Esophagus muscularis mucosa (tissue), 4 donors: ENCODE measurements at places on chromosomes 13 and 19. TPM values are rescaled to one million over a fixed set of nuclear protein-coding genes. Genes with fewer than 3 reads are reported as not detected.
A peak's percentile ranks its signal among the peaks of the same experiment; 100 is the strongest.

GRCh38 chr19:11382898-11383705, 1.0 kb downstream of the EPOR start:
- DNase-seq, result no peak

DNA sequence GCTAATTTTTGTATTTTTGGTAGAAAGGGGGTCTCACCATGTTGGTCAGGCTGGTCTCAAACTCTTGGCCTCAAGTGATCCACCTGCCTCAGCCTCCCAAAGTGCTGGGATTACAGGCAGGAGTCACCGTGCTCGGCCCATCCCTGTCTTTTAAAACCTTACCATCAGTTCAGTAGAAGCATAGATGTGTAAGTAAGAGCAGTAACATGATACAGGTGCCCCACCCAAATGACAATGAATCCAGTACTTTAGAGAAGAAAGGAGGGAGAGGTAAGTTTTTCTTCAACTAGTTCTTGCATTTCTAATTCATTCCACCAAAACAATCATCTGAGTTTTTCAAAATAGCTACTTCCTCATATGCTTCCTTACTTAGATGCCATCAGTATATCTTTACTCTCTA, 21.9 kb downstream of the SPRY2 start:
- DNase-seq, result no peak

- no peak for DNase-seq
These were observed 12.2 kb upstream of the KCTD15 start for GRCh38 chr19:33784432-33784831.

GRCh38 chr19:1408300-1409203, 1.2 kb downstream of the DAZAP1 start:
- no peak for DNase-seq

DNA sequence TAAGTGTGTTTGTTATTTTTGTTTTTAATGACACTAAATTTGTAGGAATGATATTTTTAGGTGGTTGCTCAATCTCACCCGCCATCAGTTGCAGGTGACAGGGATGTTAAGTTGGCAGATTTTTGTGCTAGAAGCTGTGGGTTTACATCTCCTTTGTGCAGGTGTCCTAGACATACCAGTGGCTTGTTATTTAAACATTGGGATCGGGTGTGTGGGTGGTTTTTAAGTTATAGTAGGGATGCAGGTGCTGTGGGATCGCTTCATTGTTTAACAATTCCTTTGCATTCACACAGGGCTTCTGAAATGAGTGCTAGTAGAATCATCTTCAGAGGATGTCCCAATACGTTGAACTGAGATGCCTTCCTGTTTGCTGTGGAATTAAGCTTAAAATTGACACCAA, 100.0 kb downstream of the SHISA2 start:
- DNase-seq, result no peak

GRCh38 chr19:32469795-32470194, 64.2 kb downstream of the DPY19L3 start:
- DNase-seq, result no peak

GRCh38 chr13:114103801-114104654, 28.4 kb downstream of the RASA3 start:
- DNase-seq, result no peak

- no peak for DNase-seq
These were observed 7.2 kb downstream of the AXL start for GRCh38 chr19:41226053-41226873.

- DNase-seq, result no peak
These were observed 82.3 kb downstream of the FGF9 start for GRCh38 chr13:21753117-21753729.

DNA sequence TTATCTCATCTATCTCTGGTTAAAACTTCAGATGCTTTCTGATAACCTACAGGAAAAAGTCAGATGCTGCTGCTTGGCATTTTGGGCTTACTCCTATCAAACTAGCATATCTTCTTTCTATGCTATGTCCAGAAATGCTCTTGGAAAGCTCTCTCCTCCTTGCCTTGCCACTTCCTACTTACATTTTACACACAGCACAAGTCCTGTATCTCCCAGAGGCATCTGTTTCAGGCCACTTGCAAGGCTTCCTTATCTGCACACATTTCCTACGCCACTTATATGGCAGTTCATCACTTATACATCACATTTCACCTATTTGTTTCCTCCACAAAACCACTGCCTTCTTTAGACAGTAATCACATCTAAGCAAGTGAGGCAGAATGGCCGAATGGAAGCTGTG, 220.3 kb downstream of the DNAJC15 start:
- peak; percentile 42 for DNase-seq

GRCh38 chr19:17671906-17672305, 16.2 kb downstream of the UNC13A start:
- no peak for DNase-seq

DNA sequence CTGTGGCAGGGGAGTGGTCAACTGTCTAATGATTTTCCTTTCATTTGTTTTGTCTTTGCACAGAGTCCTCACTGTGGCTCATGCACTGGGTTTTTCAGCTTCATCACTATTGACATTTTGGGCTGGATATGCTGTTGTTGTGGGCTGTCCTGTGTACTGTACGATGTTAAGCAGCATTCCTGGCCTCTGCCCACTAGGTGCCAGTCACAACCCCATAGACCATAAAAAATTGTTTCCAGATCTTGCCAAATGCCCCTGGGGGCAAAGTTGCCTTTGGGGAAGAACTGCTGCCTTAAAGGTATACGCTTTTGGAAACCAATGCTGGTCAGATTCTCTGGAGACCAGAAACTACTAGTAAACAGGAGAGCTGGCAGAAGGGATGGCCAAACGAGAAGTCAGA, 310.4 kb downstream of the SPRY2 start:
- no peak for DNase-seq

DNA sequence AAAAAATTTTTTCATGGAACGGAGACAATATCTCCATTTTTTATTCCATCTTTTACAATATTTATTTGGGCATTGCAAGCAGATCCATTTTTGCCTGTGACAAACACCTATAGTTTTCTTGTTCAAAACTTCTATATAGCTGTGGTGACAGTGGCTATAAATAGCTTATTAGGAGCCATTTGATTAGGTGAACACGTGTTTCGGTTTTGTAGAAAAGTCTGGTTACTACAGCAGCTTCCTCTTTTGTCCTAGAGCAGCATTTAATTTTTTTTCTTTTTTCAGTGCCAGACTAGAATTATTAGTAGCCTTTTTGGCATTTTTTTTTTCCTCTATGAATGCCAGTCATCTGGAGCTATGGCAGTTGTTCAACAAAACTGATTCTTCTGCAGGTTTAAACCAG, 123.5 kb downstream of the RXFP2 start:
- DNase-seq, result no peak

DNA sequence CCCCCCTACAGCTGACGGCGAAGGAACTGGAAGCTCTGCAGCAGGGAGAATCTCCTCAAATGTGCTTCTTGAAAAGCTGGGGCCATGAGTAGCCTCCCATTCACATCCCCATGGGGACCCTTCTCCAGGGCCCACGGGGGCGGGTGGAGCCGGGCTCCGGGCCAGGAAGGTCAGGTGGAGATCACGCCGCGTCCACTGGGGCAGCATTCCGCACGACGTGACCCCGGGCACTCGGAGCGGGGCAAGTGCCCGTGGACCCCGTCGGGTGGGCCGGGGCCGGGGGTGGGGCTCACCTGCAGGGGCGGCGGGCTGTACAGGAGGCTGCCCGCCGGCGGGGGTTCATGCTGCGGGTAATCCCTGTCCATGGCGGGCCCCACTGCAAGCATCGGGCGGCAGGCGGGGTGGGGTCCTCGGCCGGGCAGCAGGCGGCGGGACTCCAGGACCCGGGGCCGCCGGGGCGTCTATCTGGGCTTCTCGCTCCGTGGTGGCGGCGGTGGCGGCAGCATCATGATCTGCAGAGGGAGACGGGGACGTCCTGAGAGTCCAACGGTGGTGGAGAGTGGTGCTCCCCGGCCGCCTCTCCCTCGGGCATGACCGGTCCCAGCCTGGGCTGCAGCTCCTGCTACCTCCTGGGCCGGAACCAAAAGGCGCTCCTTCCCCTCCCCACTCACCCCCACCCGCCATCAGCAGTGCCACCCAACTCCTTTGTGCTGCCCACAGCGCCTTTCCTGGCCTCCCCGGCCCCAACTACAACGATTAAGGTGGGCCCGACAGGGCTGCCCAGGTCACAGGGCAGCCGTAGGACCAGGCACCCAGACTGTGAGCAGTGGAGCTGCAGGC, 20.0 kb downstream of the SBNO2 start:
- no peak for DNase-seq

DNA sequence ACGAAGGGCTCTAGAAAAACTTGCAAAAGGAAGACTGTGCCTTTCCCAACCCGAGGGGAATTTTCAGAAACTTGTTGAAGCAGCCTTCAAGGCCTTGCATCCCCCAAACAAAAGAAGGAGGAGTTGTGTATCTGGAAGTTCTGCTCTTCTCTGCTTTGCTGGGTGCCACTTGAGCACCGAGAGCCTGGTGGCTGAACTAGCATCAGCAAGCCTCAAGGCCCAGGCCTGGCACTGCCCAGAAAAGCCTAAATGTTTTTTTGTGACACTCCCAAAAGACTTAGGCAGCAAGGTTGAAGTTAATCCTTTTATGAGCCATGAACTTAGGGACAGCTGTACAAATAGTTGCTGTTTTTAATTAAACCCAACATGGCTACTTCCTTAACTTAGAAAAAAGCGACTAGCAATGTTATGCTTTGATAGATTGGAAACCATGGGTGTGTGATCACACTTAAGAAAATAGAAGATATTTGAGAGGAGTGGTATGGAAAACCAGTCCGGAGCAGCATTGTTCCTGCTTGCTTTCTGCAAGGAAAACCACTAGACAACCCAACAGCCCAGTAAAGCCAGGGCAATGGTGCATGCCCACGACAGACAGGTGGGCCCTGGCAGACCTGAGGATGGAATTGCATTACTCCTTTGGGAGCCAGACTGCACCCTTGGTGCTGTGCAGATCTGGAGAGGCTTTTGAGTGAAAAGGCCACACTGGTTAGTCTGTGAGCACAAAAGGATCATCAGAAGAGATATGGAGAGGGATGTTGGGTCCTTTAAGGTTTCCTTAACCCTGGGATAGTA, 788 bp upstream of the DLEU7 start:
- DNase-seq, result no peak

GRCh38 chr13:109815651-109816050, 29.3 kb upstream of the IRS2 start:
- no peak for DNase-seq

- no peak for DNase-seq
These were observed 191.2 kb downstream of the SPRY2 start for GRCh38 chr13:80149736-80150135.

GRCh38 chr13:96816874-96817273, 177.4 kb downstream of the OXGR1 start:
- DNase-seq, result no peak

The OR1M1 gene
- not detected for total RNA-seq

The ZNF628 gene
- total RNA-seq, result 13.6 TPM

The PLIN5 gene
- 8.3 TPM for total RNA-seq

The TMPRSS9 gene
- not detected for total RNA-seq

The ZNF615 gene
- 14.3 TPM for total RNA-seq
